ENCODE measurements at places on chromosomes 12 and 14.

- DNase-seq: peak; percentile 72
Measured at GRCh38 chr12:98592825-98593322, 612 bp upstream of the SLC25A3 start.

GRCh38 chr12:77954206-77954555 lies 123.5 kb downstream of the NAV3 start:
- DNase-seq: no peak

- no peak for DNase-seq
Measured at GRCh38 chr12:31226639-31227038, 99.3 kb downstream of the SINHCAF start.

DNA sequence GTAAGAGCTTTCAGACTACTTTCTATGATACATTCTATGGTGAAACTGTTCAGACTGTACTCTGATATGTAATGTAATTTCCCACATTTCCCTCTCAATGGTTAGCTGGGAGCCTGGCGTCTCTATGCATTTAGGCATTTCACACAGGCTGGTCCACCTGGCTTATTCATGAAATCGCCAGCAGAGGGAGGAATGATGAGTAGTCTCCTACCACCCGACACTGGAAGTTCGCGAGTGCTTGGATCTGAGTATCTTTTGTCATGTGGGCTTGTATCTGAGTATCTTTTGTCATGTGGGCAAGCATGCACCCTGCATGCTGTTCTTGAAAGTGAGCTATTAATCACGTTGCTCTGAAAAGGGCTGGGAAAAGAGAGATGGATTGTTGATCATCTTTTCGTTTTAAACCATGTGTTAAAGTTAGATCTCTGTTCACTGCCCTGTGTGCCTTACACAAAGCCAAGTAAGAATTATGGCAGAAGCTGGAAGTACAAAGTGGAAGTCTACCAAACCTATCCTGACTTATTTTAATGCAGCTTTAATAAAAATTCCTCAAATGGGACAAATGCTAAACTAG lies 235.0 kb downstream of the ATP23 start:
- no peak for DNase-seq

- no peak for DNase-seq
Measured at GRCh38 chr12:9378430-9378835, 170.2 kb upstream of the PZP start.

DNA sequence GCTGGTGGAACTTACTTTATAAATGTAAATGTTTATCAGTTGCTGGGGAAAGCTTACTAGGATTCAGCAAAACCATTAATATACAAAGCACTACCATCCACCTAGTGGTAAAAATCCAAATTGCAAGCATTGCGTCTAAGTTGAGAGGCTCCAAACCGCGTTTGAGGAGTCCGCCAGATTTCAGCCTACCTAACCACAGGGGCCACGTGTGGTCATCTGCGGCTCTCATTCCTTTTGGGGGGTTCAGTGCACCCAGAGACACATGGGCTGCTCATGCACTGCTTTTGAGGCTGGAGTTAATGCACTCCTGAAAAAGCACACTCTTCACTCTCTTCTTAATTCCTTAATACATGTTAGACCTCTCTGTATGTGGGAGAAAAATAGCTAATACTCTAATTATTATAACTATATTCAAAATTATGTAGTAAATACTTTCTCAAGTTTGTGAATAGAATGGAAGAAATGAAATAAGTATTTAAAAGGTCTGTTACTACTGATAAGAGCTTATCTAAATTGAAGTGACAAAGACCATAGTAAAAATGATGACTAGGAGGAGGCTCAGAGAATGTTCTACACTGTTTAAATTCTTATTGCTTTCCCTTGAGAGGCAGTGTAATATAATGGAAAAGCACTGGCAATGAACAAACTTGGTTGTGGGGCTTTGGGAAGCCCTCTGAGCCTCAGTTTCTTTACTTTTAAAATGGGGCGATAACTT lies 41.4 kb upstream of the MANSC4 start:
- DNase-seq: peak; percentile 85

DNA sequence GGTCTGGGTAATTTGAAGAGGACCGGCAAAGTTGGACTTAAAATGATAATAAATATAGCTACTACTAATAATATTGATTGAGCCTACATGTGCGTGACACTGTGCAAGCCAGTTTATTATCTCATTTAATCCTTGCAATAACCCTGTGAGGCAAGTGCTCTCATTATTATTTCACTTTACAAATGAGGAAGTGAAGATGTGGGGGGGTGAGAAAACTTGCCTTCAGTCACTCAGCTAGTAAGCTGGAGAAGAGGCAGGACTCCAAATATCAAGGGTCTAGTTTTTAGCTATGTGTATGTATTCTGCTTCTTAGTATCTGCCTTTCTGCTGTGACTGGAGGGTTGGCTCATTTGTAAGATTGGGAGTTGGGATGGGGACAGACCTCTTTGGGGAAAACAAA lies 39.2 kb downstream of the NPAS3 start:
- DNase-seq: no peak

- no peak for DNase-seq
Measured at GRCh38 chr14:101740981-101741380, 20.5 kb upstream of the PPP2R5C start.
